Stimulated activated CD4-positive, alpha-beta T cell treated with anti-CD3 and anti-CD28 coated beads, Interleukin-15, amount 100 ng/mL, for 1 hour (primary cell): ENCODE measurements at places on chromosomes 5 and 9.

- DNase-seq: no peak
Measured at GRCh38 chr9:133874060-133874657, 118.0 kb downstream of the VAV2 start.

DNA sequence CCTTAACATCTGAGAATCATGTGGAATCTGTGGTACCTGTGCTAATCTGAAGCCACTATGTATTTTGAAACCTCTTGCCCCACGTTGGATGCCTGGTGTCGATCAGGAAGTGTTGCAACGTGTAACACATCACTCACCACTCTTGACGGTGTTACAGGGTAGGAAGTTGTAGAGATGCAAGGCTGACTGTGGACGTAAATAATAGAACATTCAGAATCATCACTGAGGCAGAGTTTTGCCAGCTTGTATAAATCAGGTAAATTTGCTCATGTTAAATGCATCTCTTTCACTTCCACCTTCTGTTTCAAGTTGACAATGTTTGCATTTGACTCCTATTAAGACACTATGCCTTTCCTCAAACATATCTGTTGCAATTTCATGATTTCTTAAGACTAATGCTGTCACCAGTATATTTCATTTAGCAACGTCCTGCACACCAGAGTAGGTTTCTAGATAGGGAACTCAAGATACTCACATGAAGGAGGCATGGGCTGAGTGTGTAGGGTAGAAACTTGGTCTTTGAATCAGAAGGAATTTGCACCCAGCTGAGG is 38.1 kb downstream of the BASP1 start:
- no peak for DNase-seq

- no peak for DNase-seq
Measured at GRCh38 chr5:25614466-25614865, 969.7 kb upstream of the CDH10 start.

DNA sequence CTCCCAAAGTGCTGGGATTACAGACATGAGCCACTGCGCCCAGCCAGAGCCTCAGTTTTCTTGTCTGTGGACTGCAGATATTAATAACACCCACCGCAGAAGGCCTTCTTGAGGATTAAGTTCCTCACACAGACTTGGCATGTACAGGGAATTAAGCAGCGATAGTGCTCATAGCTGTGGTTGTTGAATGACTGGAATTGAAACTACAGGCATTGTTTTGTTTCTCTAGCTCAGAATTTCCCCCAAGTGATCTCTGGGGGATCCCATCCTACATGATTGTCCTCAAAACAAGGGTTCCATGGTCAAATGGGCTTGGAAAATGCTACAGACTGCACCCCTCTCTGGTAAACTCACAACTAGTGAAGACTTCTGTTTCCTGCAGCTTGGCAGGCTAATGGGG is 44.2 kb upstream of the TDRD7 start:
- DNase-seq: no peak

DNA sequence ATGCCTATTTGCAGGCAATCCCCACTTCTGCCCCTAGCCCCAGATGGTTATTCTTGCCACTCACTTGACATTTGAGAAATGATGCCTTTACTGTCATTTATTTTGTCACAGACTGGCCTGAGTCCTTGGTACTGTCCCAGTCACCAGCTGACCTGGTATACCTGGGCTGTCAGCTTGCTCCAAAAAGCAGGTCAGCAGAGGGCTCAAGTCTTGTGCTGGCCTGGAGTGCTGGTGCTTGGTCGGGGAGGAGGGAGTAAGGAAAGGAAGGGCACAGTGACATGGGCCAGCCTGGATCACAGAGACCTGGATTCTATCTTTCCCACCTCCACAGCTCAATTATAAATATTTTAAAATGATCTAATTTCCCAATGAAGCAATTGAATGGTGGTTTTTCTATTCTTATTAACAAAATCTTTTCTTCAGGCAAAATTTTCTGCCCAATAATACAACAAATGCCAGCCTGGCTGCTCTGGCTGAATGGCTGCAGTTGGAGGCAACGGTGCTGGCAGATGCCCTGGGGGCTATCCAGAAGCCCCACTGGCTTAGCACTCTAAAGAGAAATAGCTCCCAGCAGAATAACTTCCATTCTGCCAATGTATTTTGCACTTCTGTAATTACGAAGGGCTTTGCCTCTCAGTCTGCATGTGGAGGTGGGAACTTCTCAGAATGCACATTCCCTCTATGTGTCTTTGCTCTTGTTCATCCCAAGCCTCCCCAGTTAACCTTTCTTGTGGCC is 160.6 kb downstream of the GADD45G start:
- no peak for DNase-seq

DNA sequence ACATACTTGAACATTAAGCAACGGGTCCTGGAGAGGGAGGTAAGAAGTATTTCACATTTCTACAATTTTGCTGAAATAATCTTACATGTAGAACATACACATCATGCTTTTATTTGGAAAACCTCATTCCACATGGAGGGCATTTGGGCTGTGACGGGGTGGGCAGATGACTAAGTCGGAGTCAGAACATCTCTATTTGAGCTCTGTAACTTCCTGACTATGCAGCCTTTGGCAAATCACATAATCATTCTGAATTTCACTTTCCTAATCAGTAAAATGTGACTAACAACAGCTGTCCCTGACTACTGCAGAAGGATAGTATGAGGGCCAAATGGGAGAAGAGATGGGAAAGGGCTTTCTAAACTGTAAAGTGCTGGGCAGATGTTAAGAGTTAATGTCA is 17.1 kb upstream of the IL6ST start:
- no peak for DNase-seq

DNA sequence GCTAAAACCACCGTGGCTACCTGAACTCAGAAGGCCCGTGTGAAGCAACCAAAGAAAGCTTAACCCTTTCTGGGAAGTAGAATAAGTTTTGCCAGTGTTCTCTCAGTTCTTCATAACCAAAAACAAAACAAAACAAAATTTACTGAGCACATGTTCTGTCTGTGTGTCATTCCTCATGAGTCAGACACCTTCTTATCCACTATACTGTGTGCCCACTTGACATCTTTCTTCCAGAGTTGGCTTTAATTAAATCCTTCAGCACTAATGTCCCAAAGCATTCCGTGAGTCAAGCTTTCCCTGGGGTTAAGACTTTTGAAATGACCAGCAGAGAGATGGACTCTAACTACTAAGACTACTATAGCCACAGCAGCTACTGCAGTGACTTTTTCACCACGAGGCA is 61.3 kb downstream of the GLIS3 start:
- DNase-seq: no peak

- DNase-seq: no peak
Measured at GRCh38 chr5:32100691-32101302, 73.3 kb downstream of the GOLPH3 start.

DNA sequence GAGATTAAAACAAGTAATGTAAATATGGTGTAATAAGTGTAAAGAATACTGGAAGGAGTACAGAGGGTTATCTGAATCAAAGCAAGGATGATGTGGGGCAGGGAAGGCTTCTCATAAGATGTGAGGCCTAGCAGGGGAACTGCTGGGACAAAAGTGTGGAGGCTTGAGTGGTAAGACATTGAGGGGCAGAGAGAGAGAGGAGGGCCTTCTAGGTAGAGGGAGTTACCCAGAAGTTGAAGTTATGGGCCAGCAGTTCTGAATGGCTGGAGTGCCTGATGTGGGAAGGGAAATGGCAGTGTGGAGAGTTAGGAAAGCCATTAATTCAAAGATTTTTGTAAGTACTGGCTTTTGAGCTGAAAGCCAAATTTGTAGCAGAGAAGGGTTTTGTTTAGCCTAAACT is 36.8 kb downstream of the CPEB4 start:
- no peak for DNase-seq

DNA sequence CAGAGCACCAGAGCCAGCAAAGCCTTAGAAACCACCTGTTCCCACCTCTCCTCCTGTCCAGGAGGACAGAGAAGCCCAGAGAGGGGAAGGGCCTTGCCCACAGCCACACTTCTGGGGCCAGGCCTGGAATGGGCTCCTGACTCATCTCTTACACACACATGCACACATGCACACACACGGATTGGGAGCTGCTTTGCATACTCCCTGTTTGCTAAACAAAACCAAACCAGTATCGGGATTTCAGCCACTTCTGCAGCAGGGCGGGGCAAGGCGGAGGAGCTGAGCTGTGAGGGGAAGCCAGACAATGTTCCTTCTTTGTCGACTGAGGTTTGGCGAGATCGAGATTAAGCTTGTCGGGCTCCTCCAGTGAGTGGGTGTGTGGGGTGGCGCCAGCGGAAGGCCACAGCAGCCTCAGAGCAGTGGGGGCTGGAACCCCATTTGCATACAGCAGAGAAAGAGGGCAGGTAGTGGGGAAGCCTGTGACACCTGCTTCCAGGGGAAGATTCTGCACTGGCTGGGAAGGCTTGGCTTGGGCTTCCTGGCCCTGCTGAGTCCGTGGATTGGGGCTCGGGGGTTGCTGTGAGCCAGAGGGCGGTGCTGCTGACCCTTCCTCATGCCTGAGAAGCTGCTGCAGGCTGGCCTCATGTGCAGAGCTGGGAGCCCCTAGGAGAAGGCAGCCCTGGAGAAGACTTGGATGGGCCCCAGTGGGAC is 16.1 kb downstream of the GFI1B start:
- DNase-seq: no peak

GRCh38 chr9:131319486-131319885 is 30.0 kb downstream of the PLPP7 start:
- no peak for DNase-seq

GRCh38 chr5:71621268-71621667 is 34.1 kb downstream of the MCCC2 start:
- no peak for DNase-seq

- no peak for DNase-seq
Measured at GRCh38 chr5:141349917-141350619, at the start of gene PCDHGB1. PCDHGB1 (plus strand) TSS chr5:141350099; CDS start chr5:141350261, 162 bp downstream.

GRCh38 chr9:112087506-112087905 is 87.6 kb downstream of the SUSD1 start:
- DNase-seq: no peak

DNA sequence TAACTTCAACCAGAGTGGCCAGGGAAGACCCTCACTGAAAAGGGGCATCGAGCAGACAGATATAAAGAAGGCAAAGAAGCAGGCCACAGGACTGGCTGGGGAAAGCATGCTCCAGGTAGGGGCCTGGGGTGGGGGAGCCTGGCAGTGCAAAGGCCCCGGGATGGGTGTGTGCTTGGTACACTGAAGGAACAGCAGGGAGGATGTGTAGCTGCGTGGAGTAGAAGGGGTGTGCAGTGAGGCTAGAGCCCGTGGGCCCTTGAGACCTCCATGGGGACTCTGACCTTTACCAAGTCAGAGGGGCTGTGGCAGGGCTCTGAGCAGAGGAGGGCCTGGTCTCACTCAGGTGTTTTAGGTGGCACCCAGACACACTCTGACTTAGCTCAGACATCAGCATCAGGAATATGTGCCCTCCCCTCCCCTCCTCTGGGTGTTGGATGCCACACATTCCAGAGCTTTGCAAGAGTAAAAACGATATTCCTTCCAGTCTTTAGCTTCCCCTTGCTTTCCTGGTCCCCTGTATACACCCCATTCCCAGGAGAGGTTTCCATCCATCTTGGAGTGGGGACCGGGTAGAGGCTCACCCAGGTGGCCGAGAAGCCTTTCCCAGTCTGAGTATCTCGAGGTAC is 7.6 kb downstream of the TRIM7 start:
- DNase-seq: no peak

DNA sequence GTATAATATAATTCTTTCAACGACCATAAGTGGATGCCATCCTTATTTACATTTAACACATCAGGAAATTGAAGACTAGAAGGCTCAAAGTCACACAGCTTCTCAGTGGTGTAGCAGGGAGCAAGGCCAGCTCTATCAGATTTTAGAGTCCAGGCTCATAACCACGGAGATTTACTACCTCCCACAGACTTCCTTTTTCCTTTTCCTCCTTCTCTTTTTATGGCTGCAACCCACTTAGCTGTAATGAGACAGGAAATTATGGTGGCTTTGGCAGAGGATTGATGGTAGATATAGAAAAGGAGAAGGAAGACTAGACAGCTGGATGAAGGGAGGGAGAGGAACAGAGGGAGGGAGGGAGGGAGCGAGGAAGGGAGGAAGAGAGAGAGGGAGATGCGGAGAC is 47.4 kb downstream of the SPEF2 start:
- DNase-seq: no peak

DNA sequence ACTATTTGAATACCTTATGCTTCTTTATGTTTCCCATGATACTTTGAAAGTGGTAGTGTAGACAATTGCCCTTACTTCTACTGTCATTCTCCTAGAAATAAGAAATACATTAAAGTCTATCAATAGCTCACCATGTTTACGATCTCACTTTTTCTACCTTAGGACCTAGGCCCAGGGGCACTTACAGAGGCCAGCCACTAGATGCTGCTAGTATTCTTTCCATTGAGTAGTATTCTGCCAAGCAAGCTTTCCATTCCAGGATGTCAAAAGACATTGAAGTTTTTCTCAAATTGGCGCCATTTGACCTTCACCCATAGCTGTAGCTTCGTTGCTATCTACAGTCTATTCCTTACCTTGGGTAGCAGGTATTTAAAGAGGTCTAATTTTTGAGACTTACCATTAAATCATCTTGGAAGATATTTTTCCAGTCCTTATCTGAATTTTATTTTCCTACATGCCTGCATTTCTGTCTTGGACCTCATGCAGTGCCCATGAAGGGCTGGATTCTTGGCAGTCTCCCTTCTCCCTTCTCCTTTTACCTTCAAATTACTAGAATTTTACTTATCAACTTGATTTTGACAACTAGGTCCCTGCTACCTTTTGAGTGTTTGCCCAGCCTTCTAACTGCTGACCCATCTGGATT is 246.0 kb upstream of the NUDT12 start:
- no peak for DNase-seq

- DNase-seq: no peak
Measured at GRCh38 chr9:120564589-120564988, 15.4 kb downstream of the CDK5RAP2 start.

DNA sequence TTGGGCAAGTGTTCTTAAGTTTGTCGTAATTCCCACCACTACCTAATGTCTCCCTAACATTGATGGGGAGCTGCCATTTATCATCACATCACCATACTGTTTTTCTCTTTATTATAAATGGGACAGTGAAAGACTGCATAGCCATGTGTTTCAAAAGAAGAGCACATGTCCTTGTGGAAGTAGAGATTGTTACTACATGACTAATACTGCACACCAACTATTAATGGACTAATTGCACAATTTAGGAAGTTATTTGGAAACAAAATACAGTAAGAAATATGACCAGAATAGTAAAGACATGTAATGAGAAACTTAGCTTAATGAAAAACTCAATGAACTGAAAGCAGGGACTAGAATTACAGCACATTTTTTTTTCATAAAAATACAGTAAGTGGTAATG is 12.0 kb upstream of the ELOVL7 start:
- no peak for DNase-seq

DNA sequence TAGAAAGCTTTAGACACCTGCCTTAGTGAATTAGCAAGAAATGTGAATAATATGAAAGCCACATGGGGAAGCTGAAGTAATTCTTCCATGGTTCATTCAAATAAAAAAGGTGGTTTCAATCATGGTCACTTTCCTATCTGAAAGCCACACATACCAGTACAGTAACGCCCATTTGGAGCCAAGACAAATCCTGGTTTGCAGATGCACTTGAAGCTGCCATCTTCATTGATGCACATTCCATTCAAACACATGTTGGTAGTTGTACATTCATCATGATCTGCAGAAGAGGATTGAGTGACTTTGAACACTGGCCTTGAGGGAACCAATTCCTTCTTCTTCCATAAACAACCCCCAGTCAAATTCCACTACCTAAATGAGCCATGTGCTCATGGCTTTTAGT is 161.5 kb downstream of the FBN2 start:
- no peak for DNase-seq

GRCh38 chr5:4847766-4848165 is 292.4 kb upstream of the ADAMTS16 start:
- no peak for DNase-seq

GRCh38 chr5:174990909-174991308 is 266.5 kb downstream of the MSX2 start:
- DNase-seq: no peak
